ENCODE measurements at places on chromosomes 7 and 10.

DNA sequence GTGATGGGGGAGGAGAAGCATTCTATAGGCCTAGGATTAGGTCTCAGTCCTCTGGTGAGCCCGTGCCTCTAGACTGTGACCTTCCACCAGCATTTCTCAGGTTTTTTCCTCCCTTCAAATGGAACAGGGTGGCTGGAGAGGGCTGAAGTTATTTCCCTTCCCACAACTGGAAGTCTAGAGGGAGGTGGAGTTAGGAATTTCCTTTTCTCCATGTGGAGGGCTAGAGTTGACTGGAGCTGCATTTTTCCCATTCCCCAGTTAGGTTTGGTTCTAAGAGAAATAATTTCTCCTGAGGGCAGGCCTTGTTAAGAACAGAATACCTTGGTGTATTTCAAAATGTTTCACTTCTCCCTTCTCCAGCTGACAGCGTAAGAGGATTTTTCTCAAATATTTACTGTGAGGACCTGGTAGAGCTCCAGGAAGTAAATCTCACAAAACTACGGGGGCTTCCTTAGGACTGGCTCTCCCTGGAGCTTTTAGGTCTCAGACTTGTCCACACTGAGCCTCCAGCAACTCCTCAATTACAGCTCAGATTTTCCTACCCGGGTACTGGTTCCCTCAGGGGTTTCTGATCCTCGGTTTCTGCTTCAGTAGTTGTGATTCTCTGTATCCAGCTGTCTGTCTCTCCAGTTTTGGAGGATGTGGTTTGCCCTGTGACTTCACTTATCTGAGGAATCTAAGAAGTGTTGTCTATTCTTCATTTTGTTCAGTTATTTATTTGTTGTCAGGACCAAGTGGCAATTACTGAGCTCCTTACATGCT, 6.0 kb upstream of the REEP3 start:
- peak; percentile 73 for DNase-seq

DNA sequence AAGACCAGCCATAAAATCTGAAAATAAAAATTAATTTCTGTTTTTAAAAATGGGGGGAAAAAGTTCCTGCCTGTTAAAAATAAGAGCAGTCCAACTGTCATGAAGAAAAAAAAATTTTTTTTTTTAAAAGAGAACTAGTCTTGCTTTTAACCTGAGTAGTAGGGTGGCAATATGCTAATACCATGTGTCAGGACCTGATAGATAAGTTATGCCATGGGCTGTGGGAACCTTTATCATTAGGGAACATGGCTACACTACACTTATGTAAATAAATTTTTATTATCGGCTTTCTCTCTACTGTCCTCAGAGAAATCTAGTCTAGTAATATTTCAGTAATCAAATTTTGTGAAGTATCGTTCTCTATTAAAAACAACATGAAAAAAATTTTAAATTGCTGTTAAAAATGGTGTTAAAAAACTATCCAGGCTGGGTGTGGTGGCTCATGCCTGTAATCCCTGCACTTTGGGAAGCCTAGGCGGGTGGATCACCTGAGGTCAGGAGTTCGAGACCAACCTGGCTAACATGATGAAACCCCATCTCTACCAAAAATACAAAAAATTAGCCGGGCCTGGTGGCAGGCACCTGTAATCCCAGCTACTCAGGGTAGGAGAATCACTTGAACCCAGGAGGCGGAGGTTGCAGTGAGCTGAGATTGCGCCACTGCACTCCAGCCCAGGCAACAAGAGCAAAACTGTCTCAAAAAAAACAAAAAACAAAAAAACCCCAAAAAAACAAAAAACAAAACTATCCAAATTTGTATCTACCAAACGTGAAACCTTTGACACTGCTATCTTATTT, 20.7 kb downstream of the NT5C3A start:
- no peak for DNase-seq

GRCh38 chr10:124626759-124627380, 117.3 kb downstream of the FAM53B start:
- no peak for DNase-seq

DNA sequence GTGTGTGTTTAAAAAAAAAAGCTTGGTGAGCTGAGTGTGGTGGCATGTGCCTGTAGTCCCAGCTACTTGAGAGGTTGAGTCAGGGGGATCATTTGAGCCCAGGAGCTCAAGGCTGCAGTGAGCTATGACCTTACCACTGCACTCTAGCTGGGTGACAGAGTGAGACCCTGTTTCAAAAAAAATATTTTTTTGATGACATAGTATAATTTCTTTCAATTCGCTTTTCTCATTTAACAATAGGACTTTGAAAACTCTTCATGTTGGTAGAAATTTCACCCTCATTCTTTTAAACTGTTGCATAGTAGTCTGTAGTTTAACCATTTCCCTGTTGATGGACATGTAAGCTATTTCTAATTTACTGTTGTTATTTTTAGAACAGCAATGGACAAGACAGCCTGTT, 55.7 kb upstream of the EXOC6 start:
- no peak for DNase-seq

DNA sequence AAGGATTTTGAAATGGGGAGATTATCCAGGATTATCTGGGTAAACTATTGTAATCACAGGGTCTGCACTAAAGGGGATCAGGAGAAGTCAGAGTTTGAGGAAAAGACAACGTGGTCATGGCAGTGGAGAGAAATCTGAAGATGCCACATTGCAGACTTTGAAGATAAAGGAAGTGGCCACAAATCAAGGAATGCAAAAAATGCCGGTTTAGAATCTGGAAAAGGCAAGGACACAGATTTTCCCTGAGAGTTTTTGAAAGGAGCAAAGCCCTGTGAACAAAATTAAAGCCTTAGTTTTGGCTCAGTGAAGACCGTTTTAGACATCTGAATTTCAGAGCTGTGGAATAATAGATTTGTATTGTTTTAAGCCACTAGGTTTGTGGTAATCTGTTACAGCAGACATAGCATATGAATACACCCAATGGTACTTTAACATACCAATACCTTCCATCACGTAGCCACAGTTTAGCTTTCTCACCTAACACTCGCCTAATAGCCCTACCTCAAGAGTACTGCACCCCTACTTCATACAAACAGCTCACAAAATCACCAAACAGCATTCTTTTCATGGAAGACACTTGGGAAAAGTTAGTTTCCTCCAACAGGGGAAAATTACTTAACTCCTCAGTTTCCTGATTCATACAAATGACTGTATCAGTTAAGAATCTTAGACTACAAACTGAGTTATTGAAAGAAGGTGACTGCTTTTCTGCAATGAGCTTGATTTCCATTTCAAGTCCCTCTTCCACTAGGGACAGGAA, 446.5 kb downstream of the INHBA start:
- DNase-seq: peak; percentile 29

DNA sequence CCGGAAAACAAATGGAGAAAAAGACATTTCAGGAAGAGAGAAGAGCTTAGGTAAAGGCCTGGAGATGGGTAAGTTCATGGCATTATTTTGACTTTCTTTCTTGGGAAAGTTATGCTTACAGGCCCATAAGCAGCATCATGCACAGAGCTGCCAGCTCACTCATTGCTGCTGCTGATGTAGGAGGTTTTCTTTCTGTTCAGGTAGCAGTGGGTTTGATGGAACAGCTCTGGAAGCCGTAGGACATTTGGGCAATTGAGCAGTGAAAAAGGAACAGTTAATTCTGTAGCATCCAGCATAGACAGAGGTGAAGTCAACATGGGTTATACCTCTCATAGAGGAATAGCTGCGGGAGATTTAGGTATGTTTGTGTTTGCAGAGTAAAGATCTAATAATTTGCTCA, 3.3 kb downstream of the CHN2 start:
- no peak for DNase-seq

DNA sequence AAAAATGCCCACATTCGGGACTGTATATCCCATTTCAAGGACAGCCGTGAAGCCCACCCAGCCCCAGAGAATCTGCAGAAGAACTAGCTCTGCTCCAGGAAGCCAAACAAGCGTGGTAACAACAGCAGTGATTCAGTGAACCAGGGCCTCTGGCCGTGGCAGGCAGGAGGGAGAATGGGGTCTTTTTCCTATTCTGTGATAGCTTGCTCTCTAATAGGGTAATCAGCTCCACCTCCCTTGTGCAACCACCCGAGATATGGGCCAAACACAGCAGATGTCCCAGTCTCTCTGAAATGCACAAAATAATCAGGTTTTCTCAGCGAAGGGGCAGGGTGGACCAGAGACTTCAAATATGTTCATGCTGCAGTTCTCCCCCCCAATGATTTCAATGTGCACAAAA, 35.8 kb downstream of the CHST15 start:
- DNase-seq: no peak

- no peak for DNase-seq
Measured at GRCh38 chr7:99625321-99625720, 8.6 kb downstream of the ZSCAN25 start.

GRCh38 chr10:128803790-128804189, 663.3 kb upstream of the MGMT start:
- no peak for DNase-seq

- DNase-seq: no peak
Measured at GRCh38 chr7:4854916-4855315, 6.9 kb downstream of the PAPOLB start.

GRCh38 chr7:136687693-136688322, 180.6 kb upstream of the CHRM2 start:
- DNase-seq: peak; percentile 19

GRCh38 chr10:101752241-101752640, 23.7 kb downstream of the FGF8 start:
- no peak for DNase-seq

GRCh38 chr7:152504367-152504766, 68.6 kb upstream of the KMT2C start:
- no peak for DNase-seq

- no peak for DNase-seq
Measured at GRCh38 chr10:117754770-117755658, 212.5 kb downstream of the EMX2 start.

DNA sequence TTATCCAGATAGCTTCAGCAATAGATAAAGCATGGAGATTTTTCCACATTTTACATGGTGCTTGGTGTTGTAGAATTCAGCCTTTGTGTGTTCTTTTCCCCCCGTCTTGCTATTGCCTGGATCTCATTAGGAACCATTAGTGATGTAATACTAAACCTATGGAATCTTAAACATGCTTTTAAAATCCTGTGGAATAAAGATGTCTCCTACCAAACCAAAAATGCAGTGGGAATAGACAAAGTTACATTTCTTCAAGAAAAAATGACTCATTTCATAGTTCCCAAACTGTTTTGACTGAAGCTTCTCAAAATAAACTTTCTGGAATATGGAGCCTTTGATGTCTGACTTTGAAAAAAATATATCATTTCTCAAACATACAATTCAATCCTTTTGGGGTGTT, 44.0 kb downstream of the CALD1 start:
- DNase-seq: peak; percentile 16

- peak; percentile 31 for DNase-seq
Measured at GRCh38 chr7:99127636-99128035, 16.3 kb downstream of the SMURF1 start.

DNA sequence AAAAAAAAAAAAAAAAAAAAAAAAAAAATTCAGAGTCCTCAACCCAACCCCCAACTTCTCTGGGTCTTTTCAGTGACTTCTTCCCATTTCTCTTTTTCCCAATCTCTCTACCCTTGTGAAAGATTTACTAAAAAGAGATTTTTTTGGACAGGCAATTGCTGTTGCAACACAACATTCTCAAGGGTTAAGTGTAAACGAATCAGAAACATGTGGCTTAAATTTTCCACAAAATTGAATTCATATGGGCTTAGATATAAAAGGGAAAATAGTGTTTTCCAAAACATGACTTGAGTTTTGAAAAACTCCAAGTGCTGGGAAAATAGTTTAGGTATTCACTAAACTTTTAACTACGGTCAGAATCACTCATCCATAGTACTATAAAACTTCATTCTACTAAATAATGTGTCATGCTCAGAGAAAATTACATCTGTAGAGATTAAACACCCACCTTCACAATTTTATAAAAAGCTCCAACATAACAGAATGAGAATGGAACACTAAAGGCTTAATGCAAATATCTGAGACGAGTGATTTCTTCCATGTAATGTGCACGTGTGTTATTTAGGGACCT, 643.1 kb downstream of the PARD3 start:
- DNase-seq: peak; percentile 79

GRCh38 chr7:112010994-112011393, 195.2 kb downstream of the DOCK4 start:
- no peak for DNase-seq

DNA sequence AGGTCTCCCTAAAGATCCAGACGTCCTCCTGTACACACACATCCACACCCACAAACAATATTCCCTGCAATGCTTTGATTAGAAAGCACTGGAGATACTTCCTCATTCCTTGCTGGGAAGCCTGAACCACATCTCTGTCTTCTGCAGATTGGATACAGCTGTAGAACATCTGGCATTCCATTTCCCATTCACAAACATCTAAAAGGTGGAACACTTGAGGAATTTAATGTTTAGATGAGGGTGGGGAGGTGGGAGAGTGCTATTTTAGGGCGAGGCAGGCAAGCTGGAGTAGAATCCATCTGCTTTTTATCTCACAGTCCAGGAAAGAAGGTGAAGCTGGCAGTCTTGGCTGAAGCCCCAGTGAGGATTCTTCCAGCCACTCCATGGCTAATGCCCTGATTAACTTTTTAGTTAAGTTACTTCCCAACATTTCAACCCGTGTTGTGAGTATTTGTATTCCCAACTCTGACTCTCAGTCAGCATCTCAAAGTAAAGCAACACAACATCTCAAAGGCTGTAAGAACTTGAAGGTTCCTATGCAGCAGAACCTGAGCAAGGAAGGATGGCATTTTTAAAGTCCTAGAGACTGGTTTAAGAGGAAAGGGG, 46.1 kb downstream of the CYTH3 start:
- peak; percentile 82 for DNase-seq

DNA sequence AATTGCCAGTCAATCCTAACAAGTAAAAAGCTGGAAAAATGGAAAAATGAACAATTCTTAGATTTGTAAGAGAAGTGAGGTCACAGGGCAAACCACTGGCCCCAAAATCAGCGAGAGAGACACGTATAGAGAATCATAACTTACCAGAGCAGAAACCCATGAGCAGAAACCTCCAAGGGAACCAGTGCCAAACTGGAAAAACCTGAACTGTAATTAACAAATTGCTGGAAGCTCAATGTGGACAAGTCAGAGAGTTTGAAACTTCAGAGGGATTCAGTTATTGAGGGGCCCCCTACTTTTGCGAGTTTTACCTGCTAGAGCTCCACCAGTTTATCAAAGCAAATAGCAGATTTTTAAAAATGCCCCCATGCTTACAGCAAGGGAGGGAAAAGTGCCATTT, 119.0 kb downstream of the C7orf25 start:
- no peak for DNase-seq

DNA sequence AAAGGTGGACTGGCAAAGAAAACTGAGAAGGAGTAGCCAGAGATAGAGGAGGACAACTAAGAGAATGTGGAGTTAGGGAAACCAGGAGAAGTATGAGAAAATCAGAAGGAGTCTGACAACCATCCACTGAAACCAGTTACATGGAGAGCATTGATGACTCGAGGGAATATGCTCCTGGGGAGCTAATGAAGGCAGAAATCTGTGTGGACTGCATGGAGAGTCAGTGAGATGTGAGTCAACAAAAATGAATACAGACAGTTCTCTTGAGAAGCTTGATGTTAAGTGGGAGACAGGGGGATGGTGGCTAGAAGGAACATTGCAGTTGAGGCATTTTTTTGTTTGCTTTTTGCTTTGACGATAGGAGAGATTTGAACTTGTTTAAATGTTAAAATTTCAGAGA, 34.3 kb upstream of the ZNF32 start:
- DNase-seq: peak; percentile 45

Data from GM03348 (cell line).